Daoy (cell line): ENCODE measurements at places on chromosomes 12 and 14. TPM values are rescaled to one million over a fixed set of nuclear protein-coding genes. Genes with fewer than 3 reads are reported as not detected.

The KRT75 gene
- 1.1 and 2.7 TPM in 2 replicates for total RNA-seq

The MYO1A gene
- not detected in 2 replicates for total RNA-seq

The SLC41A2 gene
- total RNA-seq: 55.5 and 80.7 TPM in 2 replicates

The SLC4A8 gene
- 2.3 and 16.6 TPM in 2 replicates for total RNA-seq

The RNF212B gene
- total RNA-seq: not detected in 2 replicates

- DNase-seq: peak; percentile 40
Observed at GRCh38 chr14:87944987-87945604, 47.9 kb downstream of the GALC start.

DNA sequence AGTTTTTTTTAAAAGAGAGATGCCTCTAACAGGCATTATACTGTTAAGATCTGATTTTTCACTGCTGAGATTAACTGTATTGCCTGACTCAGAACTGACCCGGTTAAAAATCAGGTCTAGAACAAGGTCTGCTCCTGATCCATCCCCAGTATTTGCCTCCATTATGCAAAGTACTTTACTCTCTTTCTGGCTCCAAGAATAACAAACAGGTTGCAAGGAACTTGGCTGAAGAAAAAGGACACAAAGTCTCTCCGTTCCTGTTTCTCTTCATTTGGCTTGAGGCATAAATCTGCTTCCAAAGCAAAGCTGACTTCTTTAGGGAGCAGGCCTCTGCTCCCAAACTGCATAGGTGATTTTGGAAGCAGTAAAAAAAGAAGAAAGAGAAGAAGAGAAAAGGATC is 199.3 kb upstream of the PDZRN4 start:
- no peak for DNase-seq

DNA sequence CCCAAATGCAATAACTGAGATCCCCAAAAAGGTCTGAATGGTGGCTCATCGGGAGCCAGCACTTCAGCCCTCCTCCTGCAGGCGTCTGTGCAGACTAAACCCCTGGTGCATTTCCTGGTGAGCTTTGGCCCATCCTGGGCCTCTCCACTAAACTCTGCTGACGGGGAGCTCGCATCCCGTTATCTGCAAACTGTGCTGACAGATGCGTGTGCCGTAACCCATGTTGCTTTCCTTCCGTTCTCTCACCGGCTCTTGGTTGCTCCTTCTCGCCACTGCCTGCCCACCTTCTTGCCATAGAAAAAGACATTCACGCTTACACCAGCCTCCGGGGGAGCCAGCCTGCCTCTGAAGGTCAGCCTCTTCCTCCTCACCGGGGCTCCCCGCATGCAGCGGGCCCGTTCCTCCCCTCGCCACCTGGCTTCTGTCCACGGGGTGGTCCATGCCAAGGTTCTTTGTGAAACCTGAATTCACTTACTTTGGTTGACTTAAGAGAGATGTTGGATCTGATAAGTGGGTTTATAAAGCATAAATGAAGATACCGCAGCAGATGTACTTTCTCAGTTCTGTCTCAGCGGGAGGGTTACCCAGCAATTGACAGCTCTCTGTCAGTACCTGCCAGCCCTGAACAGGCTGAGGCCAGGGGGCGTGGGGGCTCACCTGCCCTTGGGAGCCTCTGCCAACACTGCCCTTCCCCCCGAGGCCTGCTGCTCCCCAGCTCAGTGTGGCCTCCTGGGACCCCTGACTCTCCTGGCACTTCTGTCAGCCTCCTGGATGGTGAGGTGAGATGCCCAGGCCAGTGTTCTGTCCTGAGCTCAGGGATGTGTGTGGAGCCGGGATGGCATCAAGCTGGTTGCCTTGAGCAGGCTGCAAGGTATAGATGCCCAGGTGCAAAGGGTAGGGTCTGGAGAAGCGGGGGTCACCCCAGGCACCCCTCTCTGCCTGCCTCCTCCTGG is 14.2 kb downstream of the ZFYVE21 start:
- DNase-seq: no peak

DNA sequence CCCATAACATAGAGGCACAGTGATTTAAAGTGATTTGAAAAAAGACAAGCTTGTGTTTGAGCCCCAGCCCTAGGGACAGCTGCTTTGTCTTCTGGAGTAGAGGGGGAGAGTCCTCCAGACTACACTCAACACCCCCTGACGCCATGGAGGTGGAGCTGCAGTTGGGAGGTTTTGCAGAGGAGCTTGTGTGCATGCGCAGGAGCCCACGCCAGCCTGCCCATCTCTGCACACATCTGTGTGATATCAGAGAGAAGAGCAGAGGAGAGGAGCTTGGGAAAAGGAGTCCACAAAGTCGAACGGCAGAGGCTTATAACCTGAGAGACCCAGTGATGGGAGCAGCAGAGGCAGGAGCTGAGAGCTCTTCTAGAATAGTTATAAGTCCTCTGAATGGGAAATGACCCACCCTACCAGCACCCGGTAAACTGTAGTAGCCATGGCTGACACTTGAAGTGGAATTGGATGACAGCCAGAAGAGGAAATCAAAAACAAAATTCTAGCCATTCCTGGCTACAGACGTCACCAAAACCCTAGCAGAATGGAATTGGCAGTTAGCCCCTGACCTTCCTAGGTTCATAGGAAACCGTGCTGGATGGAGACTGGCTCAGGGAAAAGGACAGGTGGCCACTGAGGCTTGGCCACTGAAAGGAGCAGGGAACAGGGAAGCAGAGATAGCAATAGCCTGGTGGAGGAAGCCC is 185.1 kb upstream of the VASH1 start:
- peak; percentile 50 for DNase-seq

DNA sequence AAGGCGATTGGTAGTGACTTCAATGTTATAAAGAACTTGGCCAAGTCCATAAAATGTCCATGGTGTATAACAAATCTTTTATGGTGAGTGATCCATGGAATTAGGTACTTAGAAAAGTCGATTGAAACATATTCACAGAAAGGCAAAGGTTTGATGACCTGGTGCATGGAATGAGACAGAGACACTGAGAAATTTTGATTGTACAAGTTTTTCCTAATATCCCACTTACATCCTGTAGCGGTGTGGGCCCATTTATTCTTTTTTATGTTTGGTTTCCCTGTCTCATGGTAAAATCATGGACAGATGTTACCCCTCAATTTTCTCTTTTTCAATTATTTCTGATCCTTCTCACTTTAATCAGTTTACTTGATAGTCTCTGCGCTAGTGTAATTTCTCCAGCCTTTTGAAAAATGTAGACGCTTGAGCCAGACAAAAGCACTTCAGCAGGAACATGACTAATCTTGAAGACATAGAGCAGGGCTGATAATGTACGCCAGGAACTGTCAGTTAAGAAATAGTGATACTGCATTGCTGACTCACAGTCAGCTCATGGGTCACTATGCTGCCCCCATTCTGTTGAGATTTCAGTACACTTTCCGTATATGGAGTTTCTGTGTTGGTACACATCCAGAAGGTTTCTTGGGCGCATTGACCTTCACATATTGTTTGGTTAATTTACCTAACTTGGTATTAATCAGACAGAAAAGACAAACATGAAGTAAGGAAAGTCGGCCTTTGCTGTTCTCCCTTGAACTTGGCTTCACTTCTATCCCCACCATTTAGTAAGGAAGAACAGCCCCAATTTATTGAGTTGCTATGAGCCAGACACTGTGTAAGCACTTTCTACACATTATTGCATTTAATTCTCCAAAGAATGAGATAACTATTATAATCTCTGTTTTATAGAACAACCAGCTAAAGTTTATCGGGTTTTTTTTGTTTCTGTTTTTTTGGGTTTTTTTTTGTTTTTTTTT is 841.7 kb downstream of the DIO2 start:
- peak; percentile 49 for DNase-seq

DNA sequence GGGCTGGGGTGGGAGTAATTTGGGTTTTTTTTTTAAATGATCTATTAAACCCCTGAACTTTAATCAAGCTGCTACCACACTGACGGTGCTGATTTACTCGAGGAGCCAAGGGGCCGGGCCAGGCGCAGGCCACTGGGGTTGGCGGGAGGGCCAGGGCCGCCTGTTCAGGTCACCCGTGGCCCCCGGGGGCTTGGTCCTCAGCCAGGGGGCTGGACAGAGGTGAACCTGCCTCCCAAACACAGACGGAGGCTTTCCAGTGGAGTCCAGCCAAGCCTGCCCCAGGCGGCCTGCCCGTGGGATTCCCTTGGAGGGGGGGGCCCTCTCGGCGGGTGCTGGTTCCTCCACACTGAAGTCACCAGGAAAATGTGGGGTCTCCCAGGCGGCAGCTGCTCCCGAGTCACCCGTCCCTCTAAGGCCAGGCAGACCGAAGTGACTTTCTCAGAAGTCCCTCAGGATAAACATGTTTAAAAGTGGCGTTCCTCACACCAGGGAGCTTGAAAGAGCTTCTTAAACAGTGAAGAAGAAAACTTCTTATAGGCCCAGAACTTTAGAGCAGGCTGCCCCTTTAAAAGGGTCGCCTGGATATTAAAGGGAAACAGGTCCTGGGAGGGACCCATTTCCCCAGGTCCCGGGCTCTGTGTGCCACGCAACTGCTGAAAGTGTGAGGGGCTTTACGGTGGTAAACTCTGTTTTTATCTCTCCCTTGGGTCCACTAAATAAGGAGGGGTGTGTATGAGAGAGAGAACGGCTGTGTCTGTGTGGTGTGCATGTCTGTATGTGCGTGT is 167.2 kb upstream of the GSC start:
- DNase-seq: peak; percentile 19

GRCh38 chr12:91144053-91144452 is 32.8 kb upstream of the LUM start:
- DNase-seq: no peak

- DNase-seq: no peak
Observed at GRCh38 chr12:47493801-47494200, 212.0 kb downstream of the RPAP3 start.

GRCh38 chr12:131607658-131608447 is 103.0 kb upstream of the SFSWAP start:
- no peak for DNase-seq

DNA sequence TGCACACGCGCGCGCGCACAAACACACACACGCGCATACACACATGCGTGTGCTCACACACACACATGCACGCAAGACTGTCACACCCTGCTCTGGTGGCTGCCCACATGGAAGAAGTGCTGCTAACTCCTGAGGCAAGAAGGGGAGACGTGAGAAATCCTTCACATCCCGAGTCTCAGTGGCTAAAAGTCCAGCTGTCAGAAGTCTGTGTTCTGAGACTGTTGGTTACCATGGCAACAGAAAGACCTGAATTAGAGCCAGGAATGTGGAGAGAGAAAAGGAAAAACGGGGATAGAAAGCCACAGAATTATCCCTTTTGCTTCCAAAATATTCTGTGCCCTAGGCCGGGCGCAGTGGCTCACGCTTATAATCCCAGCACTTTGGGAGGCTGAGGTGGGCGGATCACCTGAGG is 71.2 kb downstream of the PPFIBP1 start:
- DNase-seq: no peak
